ENCODE measurements at places on chromosomes 3 and 15. TPM values are rescaled to one million over a fixed set of nuclear protein-coding genes. Genes with fewer than 3 reads are reported as not detected.
A peak's percentile ranks its signal among the peaks of the same experiment; 100 is the strongest.

DNA sequence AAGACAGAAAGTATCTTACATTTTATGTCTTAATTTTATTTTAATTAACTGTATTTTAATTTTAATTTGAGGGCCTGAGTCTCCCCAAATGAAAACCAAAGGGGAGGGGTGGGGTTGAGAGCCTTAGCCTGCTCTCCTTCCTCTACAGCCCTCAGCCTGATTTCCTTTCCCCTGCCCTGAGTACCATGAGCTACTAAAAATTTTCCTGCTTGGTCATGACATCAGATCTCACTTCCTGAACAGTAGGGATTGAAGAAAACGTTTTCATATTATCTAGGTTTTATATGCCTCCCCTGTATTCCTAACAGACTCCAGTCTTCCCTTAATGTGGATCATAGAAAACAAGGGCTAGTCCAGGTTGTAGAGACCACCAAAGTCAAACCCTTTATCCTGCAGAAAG lies 133.9 kb downstream of the MYLK start:
- H3K27ac ChIP-seq: no peak overlapping the region
- no peaks in the 10 kb centered on the region for H3K4me1 ChIP-seq
- no peak for DNase-seq
- H3K4me3 ChIP-seq: no peak overlapping the region
- H3K27me3 ChIP-seq: peaks cover 12% of the 10 kb centered on the region

- H3K27ac ChIP-seq: peak overlapping the region; percentile 88
- no peak for DNase-seq
- peaks cover 16% of the 10 kb centered on the region for H3K27me3 ChIP-seq
- H3K4me1 ChIP-seq: peaks cover 71% of the 10 kb centered on the region
- peak overlapping the region; percentile 71 for H3K4me3 ChIP-seq
- peaks cover 18% of the 10 kb centered on the region for H3K36me3 ChIP-seq
These were observed 70.9 kb upstream of the PLXNA1 start for GRCh38 chr3:126912027-126912422.

- DNase-seq: no peak
- no peak overlapping the region for H3K27ac ChIP-seq
- H3K4me1 ChIP-seq: peaks cover 17% of the 10 kb centered on the region
These were observed 9.9 kb downstream of the WDR53 start for GRCh38 chr3:196558476-196558875.

- no peak for DNase-seq
- peak overlapping the region; percentile 62 for H3K27ac ChIP-seq
- H3K36me3 ChIP-seq: no peaks in the 10 kb centered on the region
- peaks cover 24% of the 10 kb centered on the region for H3K4me1 ChIP-seq
- no peak overlapping the region for H3K4me3 ChIP-seq
- no peaks in the 10 kb centered on the region for H3K27me3 ChIP-seq
These were observed 14.4 kb upstream of the TKT start for GRCh38 chr3:53269888-53270880.

GRCh38 chr3:47014036-47014435 lies 34.6 kb downstream of the NBEAL2 start:
- no peak for DNase-seq
- H3K27me3 ChIP-seq: no peaks in the 10 kb centered on the region
- H3K27ac ChIP-seq: peak overlapping the region; percentile 23
- no peak overlapping the region for H3K4me3 ChIP-seq
- peaks cover 74% of the 10 kb centered on the region for H3K4me1 ChIP-seq
- H3K36me3 ChIP-seq: peaks cover 51% of the 10 kb centered on the region

- no peak for DNase-seq
- no peaks in the 10 kb centered on the region for H3K36me3 ChIP-seq
- H3K4me1 ChIP-seq: peaks cover 9% of the 10 kb centered on the region
- no peak overlapping the region for H3K4me3 ChIP-seq
- no peaks in the 10 kb centered on the region for H3K27me3 ChIP-seq
- no peak overlapping the region for H3K27ac ChIP-seq
These were observed 75.9 kb downstream of the TNIK start for GRCh38 chr3:171384101-171384891.

DNA sequence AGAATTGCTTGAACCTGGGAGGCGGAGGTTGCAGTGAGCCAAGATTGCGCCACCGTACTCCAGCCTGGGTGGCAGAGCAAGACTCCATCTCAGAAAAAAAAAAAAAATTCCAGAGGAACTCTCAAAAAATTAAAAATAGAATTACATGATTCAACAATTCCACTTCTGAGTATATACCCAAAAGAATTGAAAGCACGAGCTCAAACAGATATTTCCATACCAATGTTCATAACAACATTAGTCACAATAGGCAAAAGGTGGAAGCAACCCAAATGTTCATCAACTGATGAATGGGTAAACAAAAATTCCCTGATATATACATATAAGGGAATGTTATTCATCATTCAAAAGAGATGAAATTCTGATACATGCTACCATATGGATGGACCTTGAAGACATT lies 16.9 kb upstream of the MORF4L1 start:
- H3K27me3 ChIP-seq: no peaks in the 10 kb centered on the region
- no peak for DNase-seq
- H3K27ac ChIP-seq: no peak overlapping the region
- no peak overlapping the region for H3K4me3 ChIP-seq

GRCh38 chr15:88657326-88658069 lies 18.7 kb downstream of the ISG20 start:
- peaks cover 22% of the 10 kb centered on the region for H3K4me1 ChIP-seq
- peak overlapping the region; percentile 36 for H3K27ac ChIP-seq
- DNase-seq: no peak
- peaks cover 18% of the 10 kb centered on the region for H3K36me3 ChIP-seq
- H3K27me3 ChIP-seq: no peaks in the 10 kb centered on the region
- H3K4me3 ChIP-seq: no peak overlapping the region

GRCh38 chr15:68565234-68565633 lies 13.6 kb upstream of the CORO2B start:
- no peak for DNase-seq
- H3K4me3 ChIP-seq: no peak overlapping the region
- no peak overlapping the region for H3K27ac ChIP-seq

GRCh38 chr3:171654809-171655208 lies 155.5 kb downstream of the PLD1 start:
- peaks cover 2% of the 10 kb centered on the region for H3K4me1 ChIP-seq
- H3K4me3 ChIP-seq: no peak overlapping the region
- H3K27me3 ChIP-seq: peaks cover 6% of the 10 kb centered on the region
- H3K36me3 ChIP-seq: no peaks in the 10 kb centered on the region

DNA sequence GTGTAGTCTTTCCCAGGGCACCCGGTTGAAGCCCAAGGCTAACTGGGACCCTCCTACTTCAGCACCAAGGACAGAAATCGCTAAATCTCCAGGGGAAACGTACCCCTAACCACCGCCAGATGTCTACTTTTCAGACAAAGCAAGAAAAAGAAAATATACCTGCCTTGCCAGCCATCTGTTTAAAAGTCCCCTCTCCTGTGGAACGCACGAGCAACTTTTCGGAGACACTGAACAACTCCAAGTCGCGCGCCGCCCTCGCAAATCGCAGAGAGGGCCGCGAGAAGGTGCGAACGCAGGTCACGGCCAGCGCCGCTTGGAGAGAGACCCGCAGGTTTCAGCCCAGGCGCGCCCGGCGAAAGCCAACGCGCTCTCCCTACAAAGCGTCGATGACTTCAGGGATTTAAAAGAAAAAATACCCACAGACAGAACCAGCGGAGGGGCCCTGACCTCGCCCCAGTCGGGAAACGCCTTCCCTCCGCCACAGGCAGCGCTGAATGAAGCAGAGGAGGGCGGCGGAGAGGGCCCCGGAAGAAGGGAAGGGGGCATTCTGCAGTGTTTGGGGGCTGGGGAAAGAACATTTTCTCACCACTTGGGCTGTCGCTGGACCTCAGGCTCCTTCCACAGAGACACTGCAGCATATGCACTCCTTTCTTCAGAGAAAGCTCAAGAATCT lies 213.1 kb downstream of the FGF12 start:
- H3K27ac ChIP-seq: no peak overlapping the region
- DNase-seq: no peak
- no peaks in the 10 kb centered on the region for H3K4me1 ChIP-seq
- peaks cover 23% of the 10 kb centered on the region for H3K27me3 ChIP-seq
- H3K36me3 ChIP-seq: peaks cover 2% of the 10 kb centered on the region

- H3K4me1 ChIP-seq: no peaks in the 10 kb centered on the region
- DNase-seq: no peak
- H3K36me3 ChIP-seq: no peaks in the 10 kb centered on the region
- no peak overlapping the region for H3K27ac ChIP-seq
These were observed 210.2 kb downstream of the THSD4 start for GRCh38 chr15:71325481-71325880.

DNA sequence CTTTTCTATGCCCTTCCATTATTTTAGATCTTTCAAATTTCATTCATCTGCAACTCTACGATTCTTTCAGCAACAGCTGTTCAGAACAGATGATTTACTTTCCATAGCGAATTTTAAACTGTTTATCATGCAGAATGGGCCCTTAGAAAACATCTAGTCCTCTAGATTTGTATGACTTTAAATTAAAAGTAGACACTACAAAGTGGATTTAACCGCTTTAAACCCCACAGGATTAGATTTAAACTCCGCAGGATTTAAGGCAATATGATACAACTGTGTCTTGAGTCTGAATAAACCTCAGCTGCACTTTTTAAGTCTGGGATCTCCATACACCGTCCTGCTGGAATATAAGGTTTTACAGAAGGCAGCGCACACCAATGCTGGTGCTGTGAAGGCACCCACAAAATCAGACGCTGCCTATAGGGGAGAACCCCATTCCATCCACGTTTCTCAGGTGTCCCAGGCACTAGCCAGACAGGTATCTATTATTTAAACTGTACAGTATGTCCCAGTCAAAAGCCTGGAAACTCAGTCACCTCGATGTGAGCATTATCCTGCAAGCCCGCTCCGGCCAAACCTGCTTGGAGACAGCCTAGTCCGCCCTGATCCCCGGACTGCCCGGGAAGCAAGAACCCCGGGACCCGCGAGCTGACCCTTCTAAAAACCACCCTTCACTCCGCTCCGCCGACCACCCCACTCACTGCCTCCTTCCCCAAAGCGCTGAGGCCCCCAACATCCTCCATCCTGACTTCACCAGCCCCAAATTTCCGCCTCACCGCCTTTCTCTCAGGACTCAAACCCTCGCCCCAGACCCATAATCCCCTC lies 768 bp downstream of the ANO10 start:
- peak overlapping the region; percentile 86 for H3K4me3 ChIP-seq
- DNase-seq: no peak
- H3K36me3 ChIP-seq: no peaks in the 10 kb centered on the region
- peak overlapping the region; percentile 80 for H3K27ac ChIP-seq

DNA sequence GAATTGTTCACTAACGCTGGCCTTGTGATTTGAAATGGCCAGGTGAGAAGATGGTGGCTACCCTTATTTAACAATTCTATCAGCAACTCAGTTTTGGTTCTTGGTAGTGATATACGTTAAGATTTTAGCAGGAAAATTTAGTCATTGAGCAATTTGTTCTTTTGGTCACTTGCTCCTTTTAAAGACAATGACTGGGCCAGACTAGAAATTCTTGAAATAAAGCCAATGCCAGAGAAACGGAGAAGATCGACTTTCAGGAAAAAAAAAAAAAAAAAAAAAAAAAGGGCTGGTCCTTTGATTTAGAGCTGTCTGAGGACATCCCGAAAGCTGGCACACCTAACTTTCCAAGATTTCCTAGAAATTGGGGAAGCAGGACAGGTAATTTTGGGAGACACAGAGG lies 178.5 kb downstream of the FNDC3B start:
- H3K27ac ChIP-seq: no peak overlapping the region
- no peak for DNase-seq
- H3K27me3 ChIP-seq: no peaks in the 10 kb centered on the region
- no peaks in the 10 kb centered on the region for H3K36me3 ChIP-seq
- no peaks in the 10 kb centered on the region for H3K4me1 ChIP-seq
- H3K4me3 ChIP-seq: no peak overlapping the region

DNA sequence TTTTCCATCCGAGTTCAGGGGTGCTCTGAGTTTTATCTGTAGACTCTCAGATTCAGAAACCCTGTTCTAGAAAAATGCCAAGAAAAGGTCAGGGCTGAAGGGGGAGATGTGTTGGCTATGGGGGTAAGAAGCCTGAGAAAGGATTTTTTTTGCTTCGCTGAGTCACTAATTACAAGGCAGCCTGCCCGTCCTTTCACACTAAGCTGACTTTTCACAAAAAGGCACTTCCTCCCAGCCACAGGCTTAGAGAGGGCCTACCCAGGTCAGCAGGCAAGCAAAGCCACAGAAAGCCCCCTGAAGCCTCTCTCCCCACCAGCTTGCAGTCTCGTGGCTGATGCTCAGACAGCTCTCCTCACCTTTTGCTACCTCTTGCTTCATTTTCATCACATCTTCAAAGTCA lies 192.6 kb upstream of the PRICKLE2 start:
- H3K27ac ChIP-seq: no peak overlapping the region
- DNase-seq: no peak
- H3K27me3 ChIP-seq: peaks cover 3% of the 10 kb centered on the region
- H3K36me3 ChIP-seq: no peaks in the 10 kb centered on the region

DNA sequence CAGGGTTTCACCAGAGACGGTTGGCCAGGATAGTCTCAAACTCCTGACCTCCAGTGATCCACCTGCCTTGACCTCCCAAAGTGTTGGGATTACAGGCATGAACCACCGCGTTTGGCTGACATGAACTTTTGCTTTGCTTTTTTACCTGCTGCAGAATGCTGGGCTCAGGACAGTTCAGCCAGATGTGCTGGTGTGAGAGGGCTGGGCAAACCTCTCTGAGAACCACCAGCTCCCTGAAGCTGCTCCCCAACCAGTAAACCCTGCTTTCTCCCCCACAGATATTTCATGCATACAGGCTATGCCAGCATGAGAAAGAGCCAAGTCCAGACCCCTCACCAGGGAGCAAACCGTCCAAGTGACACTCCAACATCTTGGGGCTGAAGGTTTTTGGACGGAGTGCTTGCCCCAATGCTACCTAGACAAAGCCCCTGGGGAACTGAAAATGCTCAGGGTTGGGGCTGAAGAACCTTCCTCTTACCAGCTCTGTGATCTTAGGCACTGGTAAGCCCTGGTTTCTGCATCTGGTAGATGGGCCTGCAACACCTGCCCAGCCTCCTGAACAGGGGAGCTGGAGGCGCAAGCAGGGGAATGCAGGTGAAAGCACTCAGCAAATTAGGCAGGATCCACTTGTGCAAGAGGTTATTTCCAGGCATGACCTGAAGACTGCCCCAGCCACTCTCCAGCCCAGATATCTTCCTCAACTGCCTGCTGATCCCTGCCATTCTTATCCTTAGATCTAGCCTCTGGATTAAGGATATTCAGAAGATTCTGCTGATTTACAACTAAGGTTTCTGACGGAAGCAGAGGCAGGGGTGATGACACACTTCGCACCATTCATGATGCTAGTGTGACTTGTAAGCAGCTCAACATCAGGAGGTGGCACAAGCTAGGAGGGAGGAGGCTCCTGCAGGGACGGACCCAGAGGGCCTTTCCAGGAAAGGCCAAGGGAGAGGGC lies 78.8 kb downstream of the TLE3 start:
- H3K4me3 ChIP-seq: no peak overlapping the region
- peaks cover 35% of the 10 kb centered on the region for H3K27me3 ChIP-seq
- H3K27ac ChIP-seq: no peak overlapping the region
- peaks cover 39% of the 10 kb centered on the region for H3K4me1 ChIP-seq
- no peak for DNase-seq
- peaks cover 7% of the 10 kb centered on the region for H3K36me3 ChIP-seq

Gene RLBP1
- not detected for total RNA-seq

Gene NDUFB5
- 95.9 TPM for total RNA-seq

Gene FAM43A
- total RNA-seq: 1.1 TPM

Gene RAB6B
- total RNA-seq: 0.68 TPM

Gene PLCL2
- total RNA-seq: 33.9 TPM

Gene SLC22A14
- not detected for total RNA-seq

Gene HAPLN3
- 75.7 TPM for total RNA-seq

Gene ZNF148
- 39.6 TPM for total RNA-seq

Gene FSTL1
- 0.50 TPM for total RNA-seq
